Stimulated activated CD4-positive, alpha-beta T cell treated with anti-CD3 and anti-CD28 coated beads, TNF-alpha, amount 100 ng/mL, for 48 hours (primary cell): ENCODE measurements at places on chromosomes 2 and 18.

GRCh38 chr2:1673160-1673944 lies 71.0 kb downstream of the PXDN start:
- no peak for DNase-seq

DNA sequence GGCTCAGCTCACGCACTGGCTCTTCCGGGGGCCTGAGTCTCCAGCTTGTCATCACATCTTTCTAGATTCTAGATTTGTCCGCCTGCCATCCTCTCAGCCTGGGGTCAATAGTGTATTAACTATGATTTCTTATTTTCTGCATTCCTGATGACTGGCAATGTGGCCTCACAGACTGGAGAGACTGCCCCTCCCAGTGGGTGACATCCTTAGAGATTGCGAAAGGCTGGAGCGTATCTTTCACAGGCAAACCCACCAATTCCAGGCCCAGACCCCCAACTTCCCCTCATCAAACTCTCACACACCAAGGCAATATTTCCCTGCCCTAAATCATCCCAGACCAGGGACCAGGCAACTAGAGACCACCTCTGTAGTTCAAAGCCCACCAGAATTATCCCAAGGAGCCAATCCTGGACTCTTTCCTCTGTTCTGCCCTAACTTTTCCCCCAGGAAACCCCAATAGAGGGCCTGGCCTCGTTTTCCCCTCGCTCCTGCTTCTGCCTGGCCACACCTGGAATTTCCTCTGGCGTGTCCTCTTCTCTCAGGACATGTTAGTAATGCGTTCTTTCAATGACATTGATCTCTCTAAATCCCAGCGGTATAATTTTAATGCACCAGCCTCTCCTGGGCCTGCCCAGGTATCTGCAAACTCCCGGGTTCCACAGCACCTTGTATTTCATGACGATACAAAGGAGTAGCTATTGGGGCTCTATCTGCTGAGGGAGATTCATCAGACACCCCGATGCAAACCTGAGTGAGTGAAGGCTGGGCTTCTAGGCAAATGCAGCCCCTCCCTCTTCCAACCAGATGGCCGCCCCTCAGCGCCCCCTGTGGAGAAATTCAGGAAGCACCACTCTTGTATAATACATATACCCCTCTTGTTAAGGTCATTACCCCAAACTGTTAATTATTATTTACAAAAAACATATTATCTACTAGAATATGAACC lies 2.4 kb upstream of the KCNF1 start:
- peak; percentile 3 for DNase-seq

DNA sequence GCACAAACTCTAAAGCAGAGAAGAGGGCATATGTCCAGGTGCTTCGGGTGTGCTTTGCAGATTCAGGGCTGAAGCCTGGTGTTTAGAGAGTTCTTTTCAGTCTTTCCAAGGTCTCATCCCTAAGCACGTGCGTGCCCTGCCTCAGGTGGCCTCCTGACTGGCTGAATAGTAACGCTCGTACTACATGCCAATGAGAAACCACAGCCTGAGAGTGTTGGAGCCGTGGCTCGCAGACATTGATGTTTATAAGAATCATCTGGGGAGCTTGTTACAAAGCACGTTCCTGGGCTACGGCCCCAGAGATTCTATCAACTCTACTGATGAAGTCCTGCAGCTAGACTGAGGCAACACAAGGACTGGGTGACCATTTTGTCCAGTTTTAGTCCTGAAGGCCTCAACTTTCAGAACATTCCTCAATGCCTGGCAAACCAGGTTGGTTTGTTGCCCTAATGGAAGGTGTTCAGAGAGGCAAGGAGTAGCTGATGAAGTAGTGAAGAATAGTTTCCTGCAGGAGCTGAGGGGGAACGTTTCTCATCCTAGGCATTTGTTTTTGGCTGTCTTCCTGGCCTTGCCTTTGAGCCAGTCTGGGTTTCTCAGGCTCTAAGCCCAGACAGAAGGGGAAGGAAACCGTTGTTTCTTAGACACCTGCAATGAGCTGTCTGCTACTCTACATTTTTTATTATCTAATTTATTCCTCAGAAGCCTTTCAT lies 31.5 kb upstream of the HAAO start:
- no peak for DNase-seq

- no peak for DNase-seq
These were observed 347.2 kb upstream of the TRIB2 start for GRCh38 chr2:12369566-12369965.

- no peak for DNase-seq
These were observed 120.4 kb upstream of the KLF7 start for GRCh38 chr2:207286106-207286505.

DNA sequence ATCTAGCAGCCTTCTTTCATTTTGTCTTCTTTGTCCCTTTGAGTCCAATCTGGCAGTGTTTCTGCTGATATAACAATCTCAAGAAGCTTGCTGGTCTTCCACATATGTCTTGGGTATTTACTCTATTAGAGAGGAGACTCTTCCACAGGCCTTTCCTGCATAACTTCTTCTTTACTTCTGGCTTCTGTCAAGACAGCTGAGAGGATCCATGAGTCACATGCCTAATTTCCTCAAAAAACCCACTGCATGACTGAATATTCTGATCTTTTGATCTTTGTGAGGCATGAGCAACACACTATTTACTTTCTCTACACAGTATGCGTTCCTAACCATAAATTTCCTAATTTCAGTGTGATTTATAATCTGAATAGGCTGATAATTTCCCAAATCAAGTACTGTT lies 5.1 kb upstream of the DCC start:
- no peak for DNase-seq

GRCh38 chr18:57062178-57062577 lies 84.7 kb upstream of the BOD1L2 start:
- no peak for DNase-seq

- no peak for DNase-seq
These were observed 346.7 kb upstream of the CYRIA start for GRCh38 chr2:17012297-17012696.

- no peak for DNase-seq
These were observed 29.3 kb upstream of the SCN9A start for GRCh38 chr2:166404831-166405568.

- DNase-seq: no peak
These were observed 209.2 kb upstream of the GATA6 start for GRCh38 chr18:21960189-21960588.

DNA sequence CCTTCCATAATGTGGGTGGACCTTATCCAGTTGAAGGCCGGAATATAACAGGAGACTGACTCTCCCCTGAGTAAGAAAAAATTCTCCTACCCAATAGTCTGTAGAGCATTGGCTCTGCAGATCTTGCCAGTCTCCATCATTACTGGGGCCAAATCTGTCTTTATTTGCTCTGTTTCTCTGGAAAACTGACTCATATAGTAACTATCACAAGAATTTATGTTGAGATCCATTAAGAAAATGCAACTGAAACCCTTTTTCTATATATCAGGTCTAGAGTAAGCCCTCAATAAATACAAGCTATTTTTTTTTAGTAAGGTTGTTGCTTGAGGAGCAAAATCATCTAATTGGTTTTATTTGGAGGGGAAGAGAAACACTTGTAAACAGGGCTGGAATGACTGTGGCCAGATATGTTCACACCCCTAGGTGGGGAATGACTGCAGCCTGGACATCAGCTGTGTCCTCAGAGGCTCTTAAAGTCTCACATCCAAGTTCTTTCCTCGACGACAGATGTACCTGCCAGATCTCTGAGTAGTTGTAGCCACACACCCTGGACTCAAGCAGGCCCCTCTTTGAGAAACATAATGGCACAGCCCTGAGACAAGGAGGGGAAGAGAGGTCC lies 339.7 kb downstream of the TNS1 start:
- DNase-seq: no peak

DNA sequence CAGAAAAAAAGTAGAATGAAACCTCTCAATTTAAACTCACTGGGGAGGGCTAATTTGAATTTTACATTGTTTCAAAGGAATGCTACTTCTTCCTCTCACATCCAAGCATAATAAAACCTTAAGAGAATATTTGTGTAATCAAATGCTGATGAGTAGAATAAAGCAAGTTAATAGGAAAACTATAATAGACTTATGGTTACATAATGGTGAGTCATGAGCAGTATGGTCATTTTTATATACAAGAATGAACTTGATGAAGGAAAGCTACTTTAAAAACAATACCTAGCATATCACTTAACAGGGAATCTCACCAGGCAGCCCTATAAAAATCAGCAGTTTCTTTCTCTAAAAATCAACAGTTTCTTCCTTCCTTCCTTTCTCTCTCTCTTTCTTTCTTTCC lies 80.3 kb downstream of the VSNL1 start:
- no peak for DNase-seq

DNA sequence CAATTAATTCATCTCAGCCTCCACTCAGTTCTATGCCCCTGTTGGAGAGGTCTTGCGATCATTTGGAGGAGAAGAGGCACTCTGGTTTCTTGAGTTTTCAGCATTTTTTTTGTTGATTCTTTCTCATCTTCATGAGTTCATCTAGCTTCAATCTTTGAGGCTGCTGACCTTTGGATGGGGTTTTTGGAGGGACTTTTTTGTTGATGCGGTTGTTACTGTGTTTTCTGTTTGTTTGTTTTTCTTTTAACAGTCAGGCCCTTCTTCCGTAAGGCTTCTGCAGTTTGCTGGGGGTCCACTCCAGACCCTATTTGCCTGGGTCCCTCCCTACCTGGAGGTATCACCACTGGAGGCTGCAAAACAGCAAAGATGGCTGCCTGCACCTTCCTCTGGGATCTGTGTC lies 149.9 kb upstream of the RBBP8 start:
- no peak for DNase-seq

- no peak for DNase-seq
These were observed 663 bp downstream of the RHBDD1 start for GRCh38 chr2:226836548-226836885.

DNA sequence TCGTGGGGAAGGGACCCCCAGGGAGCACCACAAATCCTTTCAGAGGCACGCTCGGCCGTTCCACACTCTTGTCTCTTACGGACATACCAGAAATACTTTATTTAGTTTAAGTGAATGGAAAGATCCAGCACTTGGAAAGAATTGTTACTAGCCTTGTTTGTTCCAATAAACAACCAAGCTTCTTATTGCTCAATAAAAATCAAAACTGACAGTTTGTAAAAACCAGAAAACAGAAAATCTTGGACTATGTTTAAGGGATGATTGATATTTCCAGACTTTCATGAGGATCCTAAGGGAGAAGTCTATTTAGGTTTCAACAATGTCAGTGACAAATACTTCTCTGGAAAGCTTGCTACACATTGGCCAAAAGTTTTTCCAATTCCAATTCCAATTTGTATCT lies 31.6 kb upstream of the CCBE1 start:
- DNase-seq: no peak

GRCh38 chr2:187769437-187769836 lies 215.2 kb upstream of the TFPI start:
- no peak for DNase-seq

DNA sequence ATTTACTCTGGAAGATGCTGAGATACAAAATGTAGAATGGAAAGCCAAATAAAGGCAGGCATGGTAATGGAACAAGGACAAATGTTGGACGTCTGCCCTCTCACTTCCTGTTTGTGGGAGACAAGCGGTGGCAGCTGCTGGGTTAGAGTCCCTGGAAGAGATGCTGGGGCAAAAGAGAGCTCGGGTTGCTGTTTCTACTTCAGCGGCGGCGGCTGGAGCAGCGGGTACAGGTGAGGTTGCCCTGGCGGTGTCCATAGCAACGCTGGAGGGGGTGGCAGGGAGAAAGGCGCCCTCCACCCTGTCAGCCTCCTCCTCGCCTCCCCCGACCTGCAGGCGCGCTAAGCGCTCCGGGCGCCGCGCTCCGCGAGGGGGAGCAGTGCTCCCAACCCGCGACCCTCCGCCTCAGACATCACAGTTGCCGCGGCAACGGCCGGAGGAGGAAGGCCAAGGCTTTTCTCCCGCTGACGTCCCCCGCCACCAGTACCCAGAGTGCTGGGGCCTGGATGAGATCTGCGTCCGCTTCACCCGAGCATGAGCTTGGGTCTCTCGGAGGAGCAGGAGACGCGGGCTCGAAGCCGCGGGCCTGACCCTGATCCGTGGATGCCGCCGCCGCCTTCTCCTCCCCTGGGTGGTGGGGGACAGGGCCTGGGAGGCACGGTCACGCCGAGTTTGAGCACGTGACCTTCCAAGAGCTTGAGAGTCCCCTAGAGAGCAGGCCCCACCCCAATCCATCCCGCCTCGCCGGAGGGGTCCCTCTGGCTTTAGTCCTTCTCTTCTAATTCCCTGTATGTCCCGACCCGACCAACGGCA lies 65.6 kb downstream of the NOL4 start:
- no peak for DNase-seq

DNA sequence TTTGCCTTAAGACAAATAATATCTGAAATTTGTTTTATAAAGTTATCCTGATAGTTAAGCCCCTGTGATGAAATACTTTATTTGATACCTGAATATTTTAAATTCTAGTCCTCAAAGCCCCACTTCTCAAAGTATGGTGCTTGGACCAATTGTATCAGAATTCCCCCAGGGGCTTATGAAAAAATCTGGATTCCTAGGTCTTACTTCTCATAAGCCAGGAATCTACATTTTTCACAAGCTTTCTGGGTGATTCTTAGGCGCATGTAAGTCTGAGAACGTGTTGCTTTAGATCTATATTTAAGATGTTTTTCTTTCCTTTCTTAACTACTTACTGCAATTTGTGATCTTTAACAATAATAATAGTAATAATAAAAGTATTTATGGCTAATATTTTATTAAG lies 53.1 kb downstream of the MYO1B start:
- DNase-seq: no peak

GRCh38 chr2:45233301-45233700 lies 224.0 kb upstream of the SIX2 start:
- DNase-seq: no peak

- no peak for DNase-seq
These were observed 2.2 kb downstream of the RBM45 start for GRCh38 chr2:178114462-178114861.

DNA sequence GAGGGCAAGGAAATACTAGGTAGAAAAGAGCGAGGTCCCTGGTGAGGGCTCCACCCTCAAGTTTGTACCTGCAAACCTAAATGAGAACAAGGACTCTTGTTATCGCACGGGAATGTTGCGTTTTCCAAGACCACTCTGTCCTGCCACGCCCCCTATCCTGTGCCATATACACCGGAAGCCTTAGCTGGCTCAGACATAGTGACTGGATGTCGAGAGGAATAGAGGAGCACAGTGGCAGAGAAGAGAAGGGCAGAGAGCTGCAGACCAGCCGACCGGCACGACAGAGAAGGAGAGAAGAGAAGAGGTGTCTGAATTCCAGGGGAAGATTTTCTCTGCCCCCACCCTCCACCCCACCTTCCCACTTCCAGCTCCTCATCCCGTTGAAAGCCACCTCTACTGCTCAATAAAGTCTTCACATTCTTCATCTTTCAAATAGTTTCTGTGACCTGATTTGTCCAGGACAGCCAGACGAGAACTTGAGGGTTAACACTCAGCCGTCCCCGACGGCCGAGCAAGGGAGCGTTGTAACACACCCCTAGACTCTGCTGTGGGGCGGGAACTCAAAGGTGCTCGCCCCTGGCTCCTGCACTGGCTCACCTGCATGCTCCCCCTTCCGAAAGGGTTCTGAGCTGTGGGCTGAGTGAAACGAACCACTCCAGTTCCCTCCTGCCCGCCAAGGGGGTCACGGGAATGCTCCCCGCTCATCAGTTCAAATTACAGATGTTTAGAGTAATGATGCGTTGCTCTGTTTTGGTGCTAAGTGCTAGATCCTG lies 24.9 kb upstream of the COL3A1 start:
- no peak for DNase-seq
